Heart left ventricle (tissue), 16 donors: ENCODE measurements at places on chromosomes 16 and 17.
A peak's percentile ranks its signal among the peaks of the same experiment; 100 is the strongest.

GRCh38 chr17:78716814-78717393, 65.2 kb downstream of the CYTH1 start:
- peak; percentile 72 for DNase-seq

GRCh38 chr16:26129997-26130396, 438.2 kb downstream of the HS3ST4 start:
- no peak for DNase-seq

DNA sequence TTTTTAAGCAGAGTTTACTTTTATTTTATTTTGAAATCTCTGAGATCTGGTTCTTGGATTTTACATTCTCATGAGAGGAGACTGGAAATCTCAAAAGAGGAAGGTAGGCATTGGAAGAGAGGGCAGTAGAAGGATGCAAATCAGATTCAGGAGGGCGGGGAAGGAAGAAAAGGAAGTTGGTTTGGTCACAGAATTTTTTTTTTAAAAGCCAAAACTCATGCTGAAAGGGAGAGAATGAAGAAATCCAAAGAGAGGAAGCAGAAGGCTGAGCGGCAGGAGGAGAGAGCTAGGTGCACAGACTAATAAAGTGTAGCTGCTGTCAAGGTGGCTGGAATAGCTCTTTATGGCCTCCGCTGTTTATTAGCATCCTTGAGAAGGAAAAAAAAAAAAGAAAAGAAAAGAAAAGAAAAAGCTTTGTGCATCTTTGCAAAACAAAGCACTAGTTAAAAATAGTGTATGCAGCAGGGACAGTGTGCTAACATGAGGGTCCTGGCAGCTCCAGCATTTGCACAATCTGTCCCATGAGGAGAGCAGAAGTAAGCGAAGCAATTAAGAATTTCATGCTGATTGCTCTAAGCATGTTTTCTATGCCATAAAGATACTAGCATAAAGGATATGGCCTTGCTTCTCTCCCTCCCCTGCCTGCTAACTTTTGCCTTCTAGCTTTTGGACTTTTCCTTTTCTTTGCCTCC, 194.2 kb downstream of the ZFHX3 start:
- DNase-seq, result no peak

DNA sequence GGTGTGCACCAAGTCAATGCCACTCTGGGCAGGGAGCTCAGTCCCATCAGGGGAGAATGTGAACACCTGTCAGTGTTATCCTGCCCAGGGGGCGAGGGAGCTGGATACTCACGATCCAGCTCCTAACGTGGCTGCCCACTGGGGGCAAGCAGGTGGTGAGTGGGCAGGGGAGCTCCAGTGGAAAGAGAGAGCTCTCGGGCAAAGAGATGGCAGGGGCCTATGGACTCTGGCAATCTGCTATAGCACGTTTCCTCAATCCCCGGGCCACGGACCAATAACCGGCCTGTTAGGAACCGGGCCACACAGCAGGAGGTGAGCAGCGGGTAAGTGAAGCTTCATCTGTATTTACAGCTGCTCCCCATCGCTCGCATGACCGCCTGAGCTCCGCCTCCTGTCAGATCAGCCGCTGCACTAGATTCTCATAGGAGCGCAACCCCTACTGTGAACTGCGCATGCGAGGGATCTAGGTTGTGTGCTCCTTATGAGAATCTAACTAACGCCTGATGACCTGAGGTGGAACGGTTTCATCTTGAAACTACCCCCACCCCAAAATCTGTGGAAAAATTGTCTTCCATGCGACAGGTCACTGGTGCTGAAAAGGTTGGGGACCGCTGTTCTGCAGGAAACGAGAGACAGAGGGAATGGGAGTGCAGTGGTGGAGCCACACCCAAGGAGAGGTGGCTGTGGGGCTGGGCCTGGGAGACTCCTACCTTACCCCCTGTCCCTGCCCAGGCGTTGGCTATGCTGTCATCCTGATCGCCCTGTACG, 15.6 kb downstream of the SLC6A2 start:
- no peak for DNase-seq

GRCh38 chr17:82465023-82465603, 6.6 kb downstream of the NARF start:
- no peak for DNase-seq

- peak; percentile 58 for DNase-seq
Measured at GRCh38 chr17:38510421-38511149, 82.3 kb downstream of the ARHGAP23 start.

GRCh38 chr17:32496395-32497073, 9.7 kb downstream of the CDK5R1 start:
- DNase-seq, result peak; percentile 46

GRCh38 chr16:68357521-68357922, 46.7 kb downstream of the PRMT7 start:
- DNase-seq, result no peak

GRCh38 chr16:48963901-48964615, 317.6 kb downstream of the CBLN1 start:
- DNase-seq, result no peak
